Activated CD8-positive, alpha-beta T cell treated with anti-CD3 and anti-CD28 coated beads, Interleukin-2, amount 10 ng/mL, durations not matched to agents 7 days and 5 days (primary cell): ENCODE measurements at places on chromosomes 6 and 20.

DNA sequence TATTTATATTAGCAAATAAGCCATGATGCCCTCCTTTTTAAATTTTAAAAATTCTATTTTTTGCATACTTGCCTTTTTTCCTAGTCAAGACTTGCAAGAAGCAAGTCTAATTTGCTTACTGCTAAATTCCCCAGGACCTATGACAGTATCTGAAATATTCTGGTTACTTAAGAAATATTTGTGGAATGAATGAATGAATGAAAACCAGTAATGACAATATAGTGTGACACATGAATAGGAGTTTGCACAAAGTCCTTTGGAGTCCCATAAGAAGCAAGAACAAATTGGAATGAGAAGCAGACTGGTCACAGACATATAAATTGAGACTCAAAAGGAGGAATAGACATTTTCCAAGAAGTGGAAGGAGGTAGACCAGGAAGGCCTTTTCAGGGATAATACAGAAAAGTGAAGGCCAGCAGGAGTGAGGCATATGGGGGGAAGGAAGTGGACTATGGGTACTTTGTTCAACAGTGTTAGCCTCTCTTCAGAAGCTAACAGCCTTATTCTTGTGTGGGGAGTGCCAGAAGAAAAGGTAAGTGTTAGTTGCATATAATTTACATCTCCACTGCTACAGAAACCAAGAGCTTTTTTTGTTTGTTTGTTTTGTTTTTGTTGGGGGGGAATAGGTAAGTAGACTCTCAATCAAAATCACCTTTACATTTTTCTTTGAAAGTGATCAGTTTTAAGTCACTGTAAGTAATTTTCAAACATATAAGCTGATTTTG lies 93.6 kb upstream of the FAM184A start:
- DNase-seq = no peak

DNA sequence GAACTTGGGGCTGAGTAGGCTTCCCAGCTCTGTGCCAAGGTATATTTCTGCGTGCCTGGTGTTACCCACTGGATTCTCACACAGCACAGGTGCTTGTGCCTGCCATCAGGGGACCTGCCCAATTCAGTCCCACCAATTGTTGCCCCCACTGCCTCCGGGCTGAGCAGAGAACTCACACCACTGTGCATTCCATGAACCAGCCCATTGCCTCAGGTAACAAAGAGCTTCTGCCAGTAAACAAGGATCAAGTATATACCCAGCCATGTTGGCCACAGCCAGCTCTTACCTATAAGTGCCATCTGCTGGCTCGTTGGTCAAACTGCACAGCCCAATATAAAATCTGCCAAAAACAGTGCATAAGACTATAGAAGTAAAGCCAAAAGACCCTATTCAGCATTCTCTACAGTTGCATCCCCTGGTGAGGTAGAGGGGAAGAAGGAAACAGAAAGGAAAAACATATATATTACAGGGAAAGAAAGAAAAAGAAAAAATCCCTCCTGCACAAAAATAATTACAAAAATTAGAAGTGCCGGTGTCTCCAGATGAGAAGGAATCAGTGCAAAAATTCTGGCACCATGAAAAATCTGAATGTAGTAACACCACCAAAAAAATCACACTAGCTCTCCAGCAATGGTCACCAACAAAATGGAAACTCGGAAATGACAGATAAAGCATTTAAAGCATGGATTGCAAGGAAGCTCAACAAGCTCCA lies 241.4 kb downstream of the IBTK start:
- DNase-seq = no peak

DNA sequence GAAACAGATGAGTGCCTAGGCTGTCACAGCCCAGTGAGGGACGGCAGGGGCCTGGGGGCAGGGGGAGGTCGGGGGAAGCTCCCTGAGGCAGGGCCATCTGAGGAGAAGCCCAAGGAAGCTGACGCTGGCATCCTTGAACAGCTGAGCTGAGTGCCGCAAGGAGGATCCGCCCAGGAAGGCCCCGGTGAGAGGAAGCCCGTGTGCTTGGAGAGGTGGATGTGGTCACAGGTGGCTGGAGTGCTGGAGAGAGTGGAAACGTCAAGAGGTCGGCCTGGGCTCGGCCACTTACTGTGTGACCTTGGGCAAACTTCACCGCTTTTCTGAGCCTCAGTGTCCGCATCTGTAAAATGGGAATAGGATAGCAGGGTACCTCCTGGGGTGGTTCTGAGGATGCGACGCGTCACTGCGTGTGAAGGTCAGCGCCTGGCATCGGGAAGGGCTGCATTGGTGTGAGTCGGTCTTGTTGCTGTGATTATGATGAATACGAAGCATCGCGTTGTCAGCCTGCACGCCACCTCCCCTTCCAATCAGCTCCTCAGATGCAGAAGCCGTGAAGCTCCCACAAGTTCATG lies 116.1 kb upstream of the PTPN1 start:
- DNase-seq = no peak

- DNase-seq = no peak
These were observed 18.9 kb downstream of the NCOA7 start for GRCh38 chr6:125809570-125810170.

DNA sequence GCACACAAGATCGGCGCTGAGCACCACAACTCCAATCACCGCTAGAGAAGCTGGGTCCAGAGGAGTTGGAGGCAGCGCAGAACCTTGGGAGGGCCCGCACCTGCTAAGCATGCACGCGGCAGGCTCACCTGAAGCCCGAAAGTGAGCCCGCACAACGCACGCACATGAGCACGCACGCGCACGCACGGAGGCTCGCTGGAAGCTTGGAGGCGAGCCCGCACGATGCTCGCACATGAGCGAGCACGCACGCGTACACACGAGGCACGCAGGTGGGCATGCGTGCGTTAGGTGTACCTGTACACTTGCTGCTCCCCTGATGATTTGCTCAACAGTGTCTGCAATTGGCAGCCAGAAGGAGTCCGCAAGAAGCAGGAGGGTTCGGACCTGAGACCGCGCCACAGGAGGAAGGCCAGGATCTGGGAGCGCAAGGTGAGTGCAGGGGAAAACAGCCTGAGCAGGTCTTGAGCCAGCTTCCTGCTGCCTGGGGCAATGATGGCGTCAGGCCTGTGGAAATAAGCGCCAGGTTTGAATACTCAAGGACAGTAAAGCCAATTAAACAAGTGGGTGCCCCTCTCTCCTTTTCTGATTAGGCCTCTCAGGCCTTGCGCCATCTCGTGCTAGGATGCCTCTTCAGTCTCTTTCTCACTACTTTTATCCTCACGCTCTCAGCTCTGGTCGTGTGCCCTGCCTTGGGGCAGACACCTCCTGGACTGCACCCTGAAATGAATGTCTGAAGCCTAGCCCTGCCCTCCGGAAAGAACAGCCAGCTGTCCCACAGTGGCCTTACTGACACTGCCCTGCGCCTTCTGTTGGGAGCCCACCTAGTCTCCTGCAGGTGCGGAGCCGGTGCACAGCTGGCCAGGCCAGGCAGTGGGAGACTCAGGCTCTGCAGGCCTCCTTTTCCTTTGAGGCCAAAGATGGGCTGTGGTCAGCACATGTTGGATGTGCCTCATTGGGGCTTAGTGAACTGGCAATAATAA lies 340.4 kb downstream of the CDC5L start:
- no peak for DNase-seq

DNA sequence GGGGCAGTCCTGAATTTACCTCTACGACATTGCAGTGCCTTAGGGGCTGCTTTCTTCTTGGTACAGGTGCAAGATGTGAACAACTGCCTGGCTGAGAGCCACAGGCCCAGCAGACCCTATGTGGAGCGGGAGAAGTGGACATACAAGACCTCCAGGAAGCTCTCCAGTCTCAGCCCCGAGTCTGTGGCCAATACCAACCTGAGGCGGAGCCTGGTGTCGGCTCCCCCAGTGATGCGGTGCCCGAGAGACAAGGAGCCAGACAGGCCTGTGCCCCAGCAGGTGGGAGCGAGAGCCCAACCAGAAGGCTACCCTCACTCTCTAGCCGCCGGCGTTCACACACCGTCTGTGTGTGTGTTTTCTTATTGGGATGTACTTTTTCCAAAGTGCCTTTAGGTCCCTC lies 59.6 kb downstream of the EFCAB8 start:
- DNase-seq = no peak

- DNase-seq = no peak
These were observed 364.3 kb upstream of the MAN1A1 start for GRCh38 chr6:119713903-119714302.

- no peak for DNase-seq
These were observed 177.2 kb downstream of the TSHZ2 start for GRCh38 chr20:53149148-53149889.

- DNase-seq = no peak
These were observed 36.8 kb upstream of the PRND start for GRCh38 chr20:4684837-4685413.

DNA sequence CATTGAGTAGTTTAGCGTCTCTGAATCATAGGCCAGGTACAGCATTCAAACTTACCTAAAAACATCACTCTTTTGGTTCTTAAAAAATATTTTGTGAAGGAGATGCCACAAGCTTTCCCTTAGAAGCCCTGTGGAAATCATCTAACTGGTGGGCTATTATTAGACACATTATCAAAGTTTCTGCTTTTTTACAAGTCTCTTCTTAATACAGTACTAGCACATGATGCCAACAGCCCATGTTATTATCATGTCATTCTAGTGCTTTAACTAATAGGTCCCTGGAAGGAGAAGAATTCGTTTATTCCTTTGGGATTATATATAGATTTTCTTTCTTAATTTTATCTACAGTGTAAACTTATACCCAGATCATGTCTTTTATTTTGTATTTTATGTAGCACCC lies 146.0 kb upstream of the PTPRK start:
- DNase-seq = no peak

GRCh38 chr20:13613917-13614316 lies 24.8 kb downstream of the TASP1 start:
- no peak for DNase-seq

DNA sequence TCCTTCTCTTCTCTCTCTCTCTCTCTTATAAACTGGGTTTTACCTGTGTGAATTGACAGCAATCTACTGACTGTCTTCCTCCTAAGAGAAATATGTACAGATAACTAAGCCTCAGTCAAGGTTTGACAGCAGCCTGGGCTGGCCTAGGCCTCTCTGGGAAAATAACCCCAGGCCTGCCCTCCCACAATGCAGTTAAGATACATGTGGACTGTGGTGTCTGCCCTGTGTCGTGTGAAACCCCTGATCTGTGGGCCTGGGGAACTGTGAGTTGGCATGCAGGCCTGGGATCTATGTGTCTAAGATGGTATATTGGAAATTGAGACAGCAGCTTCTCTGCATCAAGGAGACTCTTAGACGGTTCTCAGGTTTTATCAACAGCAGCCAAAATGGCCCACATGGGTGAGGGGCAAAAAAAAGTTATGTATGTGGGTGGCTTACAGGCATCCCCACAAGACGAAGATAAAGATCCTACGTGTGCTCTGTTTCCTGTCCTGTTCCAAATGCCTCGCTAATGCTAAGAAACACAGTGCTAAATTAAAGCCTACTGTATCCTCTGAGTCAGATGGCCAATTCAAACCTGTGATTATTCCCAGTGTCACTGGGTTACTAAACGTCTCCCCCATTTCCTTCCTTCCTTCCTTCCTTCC lies 19.0 kb downstream of the LRFN2 start:
- DNase-seq = no peak

GRCh38 chr6:98547634-98548033 lies 286.7 kb upstream of the POU3F2 start:
- DNase-seq = no peak

DNA sequence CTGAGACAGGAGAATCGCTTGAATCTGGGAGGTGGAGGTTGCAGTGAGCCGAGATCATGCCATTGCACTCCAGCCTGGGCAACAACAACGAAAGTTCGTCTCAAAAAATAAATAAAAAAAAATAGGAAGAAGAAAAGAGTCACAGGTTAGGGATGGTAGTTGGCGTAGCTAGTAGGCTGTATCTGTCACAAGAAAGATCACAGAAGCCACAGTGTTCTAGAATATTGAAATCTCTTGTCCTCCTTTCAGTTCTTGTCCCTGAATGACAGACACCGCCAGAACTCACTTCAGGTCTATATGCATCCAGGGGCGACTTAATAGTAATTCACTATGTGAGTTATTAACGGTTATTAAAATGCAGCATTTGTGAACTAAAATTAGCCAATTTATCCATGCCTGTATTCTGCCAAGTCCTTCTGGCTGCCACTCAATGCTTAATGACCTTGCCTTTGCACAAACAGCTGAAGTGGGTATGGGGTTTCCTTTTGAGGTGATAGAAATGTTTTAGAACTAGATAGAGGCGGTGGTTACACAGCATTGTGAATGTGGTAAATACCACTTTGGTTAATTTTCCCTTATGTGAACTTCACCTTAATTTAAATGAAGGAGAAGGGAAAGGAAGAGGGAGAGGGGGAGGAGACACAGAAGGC lies 41.3 kb upstream of the ZMYND8 start:
- DNase-seq = no peak

GRCh38 chr6:135012764-135013163 lies 41.9 kb downstream of the HBS1L start:
- no peak for DNase-seq

- DNase-seq = no peak
These were observed 135.8 kb upstream of the AKIRIN2 start for GRCh38 chr6:87837876-87838275.

DNA sequence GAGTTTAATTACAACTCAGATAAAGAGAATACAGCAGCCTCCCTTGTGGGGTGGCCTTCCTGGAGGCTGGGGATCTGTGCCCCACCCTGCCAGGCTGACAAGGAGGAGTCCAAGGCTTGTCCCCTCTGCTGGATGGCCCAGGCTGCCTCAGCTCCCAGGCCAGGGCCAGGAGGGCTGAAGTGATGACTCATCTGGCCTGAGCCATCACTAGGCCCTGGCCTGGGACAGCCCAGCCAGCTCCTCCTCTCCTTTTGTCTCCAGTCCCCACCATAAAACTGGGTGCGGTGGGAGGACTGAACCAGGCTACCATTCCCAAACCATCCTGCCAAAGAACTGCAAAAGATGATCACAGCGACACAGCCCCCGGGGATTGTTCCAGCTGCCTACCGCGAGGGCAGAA lies 15.0 kb downstream of the GRM4 start:
- DNase-seq = no peak

DNA sequence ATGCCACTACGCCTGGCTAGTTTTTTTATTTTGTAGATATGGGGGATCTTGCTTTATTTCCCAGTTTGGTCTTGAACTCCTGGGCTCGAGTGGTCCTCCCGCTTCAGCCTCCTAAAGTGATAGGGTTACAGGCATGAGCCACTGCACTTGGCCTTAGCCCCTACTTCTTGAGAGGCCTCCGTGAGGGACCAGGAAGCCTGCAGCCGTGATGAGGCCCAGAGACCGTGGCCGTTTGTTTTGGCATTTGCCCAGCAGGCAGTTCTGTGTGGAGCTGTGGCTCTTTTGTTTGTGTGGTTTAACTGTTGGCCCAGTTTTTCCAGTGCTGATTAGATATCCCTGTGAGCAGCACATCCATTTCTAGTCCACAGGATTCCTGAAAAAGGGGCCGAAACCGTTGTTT lies 39.8 kb downstream of the SRSF3 start:
- DNase-seq = no peak

DNA sequence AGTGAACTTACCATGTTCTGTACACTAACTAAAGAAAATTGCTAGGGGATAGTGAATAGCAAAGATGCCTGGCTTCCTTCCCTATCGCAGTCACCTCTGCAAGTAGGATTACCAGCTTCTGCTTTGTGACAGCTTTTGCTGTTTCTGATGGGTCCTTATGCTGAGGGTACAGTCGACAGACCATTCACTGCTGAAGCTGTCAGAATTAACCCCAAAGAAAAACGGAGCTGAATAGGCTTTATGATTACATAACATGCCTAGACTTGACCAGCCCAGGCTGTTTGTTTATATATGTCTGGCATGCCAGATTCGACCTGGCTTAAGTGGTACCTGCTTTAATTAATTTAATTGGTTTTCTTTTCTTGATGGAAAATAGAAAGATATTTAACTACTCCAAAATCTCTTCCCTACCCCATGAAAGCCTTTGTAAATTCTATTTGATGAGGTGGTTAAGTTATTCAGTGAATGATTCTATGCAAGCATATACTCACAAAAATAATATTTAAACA lies 21.7 kb upstream of the PRELID3B start:
- DNase-seq = no peak
